Fibroblast of skin of left biceps (primary cell): ENCODE measurements at places on chromosomes 2 and 18.

DNA sequence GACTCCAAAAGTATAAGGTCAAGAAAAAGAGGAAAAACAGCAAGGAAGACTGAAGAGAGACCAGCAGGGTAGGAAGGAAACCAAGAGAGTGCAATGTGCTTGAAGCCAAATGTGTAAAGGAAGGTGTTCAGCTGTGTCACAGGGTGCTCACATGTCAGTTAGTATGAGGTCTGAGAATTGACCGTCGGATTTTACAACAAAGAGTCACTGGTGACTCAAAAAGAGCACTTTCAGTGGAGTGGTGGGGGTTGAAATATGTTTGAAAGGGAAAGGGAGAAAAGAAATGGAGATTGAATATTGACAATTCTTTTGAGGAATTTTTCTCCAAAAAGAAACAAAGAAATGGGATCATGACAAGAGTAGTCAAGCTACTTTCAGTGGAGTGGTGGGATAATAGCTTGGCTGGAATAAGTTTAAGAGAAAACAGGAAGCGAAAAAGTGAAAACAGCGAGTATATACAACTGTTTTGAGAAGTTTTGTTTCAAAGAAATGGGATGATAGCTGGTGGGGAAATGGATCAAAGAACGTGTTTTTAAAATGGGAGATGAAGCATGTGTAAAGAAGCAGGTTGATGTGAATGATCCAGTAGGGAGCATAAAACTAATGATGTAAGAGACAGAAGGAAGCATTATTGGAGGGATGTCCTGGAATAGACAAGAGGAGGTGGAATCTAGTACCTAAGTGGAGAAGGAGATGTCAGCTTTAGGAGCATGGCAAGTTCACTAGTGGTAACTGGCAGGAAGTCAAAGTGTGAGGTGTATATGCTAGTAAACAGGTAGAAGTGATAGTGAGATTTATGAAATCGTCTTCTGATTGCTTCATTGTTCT lies 3.6 kb upstream of the TSPYL6 start:
- no peak for DNase-seq

GRCh38 chr2:222939208-222939856 lies 78.5 kb downstream of the ACSL3 start:
- no peak for DNase-seq

DNA sequence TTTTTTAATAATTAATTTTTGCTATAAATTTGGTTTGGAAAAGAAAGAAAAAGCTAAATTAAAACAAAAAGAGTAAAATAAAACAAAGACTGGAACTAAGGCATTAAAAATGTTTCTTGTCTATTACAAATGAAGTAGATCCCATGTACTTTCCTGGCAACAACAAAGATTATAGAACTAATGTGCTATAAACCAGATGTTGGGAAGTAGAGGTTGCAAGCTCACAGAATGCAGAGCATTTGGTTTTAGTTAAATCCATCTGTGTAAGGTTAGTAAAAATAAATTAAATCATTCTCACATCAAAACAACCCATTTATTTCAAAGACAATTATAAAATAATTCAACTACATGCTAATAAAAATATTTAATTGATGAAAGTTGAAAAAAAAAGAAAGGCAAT lies 157.2 kb upstream of the ZC3H15 start:
- peak; percentile 23 for DNase-seq

DNA sequence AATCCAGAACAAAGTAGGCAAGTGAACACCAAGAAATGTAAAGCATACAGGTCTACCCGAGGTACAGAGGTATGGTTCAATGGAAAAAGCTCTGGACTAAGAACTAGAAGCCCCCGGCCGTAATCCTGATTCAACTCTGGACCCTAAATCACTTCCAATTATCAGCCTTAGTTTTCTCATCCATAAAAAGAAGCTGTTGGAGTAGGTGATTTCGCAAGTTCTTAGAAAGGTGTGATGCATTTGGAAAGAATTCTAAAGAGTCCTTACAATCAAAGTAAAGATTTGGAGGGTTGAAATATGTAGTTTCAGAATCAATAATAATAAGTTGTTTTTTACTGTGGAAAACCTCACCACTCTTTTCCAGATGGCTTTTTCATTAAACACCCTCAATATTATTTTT lies 622.1 kb upstream of the ID2 start:
- DNase-seq, result no peak
